ENCODE measurements at places on chromosomes 1 and 21.

DNA sequence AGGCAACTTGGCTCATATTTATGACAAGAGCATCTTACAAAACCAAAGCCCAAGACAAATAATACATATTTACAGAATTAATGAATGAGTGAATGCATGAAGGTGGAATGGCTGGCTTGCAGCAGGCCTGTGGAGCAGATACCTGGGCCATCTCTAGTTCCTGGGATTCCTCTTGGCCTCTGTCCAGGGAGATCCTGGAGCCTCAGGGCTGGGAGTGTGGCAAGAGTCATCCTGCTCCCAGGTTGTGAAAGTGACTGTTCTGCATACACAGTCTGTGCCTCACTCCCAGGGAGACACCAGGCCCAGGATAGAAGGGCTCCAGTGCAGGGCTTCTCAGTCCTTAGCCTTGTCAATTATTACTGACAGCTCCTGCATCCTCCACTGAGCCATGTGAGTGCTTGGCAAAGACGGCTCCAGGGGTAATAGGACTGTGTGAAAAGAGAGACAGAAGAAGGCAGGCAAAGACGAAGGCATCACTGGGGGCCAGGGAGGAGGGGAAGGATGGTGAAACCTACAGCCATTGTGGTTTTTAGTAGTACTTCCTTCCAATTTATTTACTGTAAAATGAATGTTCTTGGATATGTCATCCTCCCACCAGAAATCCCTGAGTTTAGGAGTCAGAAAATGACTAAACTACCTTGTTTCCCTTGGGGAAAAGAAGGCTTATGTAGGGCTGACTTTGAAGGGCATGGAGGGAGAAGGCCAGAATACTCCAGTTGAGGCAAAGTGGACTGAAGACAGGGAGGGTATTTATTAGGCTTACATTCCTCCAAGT is 14.3 kb upstream of the KPRP start:
- DNase-seq: no peak

- peak; percentile 94 for DNase-seq
Measured at GRCh38 chr1:202615501-202616354, 94.5 kb downstream of the SYT2 start.

DNA sequence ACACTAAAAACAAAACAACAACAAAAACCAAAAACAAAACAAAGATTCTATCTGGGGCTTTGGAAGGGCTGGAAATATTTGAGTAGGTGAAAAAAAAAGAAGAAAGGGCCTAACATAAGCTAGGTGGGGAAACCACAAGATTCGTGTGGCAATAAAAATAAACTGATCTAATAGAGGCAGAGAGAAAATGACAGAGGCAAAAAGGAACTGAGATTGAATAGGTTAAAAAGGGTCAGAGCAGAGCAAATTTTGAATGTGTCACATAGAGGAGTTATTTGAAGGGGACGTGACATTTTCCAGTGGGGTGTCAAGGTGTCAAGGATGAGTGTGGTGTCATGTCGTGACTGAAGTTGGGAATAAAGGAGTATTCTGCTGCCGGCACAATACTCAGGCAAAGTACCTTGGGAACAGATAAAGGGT is 65.2 kb upstream of the RALGPS2 start:
- no peak for DNase-seq

DNA sequence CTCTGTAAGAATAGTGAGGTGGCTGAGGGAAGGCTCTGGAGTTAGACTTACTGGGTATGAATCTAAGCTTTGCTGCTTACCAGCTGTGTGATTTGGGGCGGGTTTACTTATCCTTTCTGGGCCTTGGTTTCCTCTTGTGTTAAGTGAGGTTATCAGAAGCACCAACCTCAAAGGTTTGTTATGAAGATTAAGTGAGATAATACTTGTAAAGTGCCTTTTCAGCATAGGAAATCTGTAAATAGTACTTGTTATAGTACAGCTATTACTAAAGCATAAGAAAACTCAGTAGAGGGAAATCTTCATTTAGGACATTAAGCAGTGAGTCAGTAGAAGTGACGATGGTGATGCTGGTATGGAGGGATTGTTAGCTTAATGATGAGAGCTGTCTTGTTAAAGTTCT is 12.1 kb downstream of the HHAT start:
- DNase-seq: no peak

DNA sequence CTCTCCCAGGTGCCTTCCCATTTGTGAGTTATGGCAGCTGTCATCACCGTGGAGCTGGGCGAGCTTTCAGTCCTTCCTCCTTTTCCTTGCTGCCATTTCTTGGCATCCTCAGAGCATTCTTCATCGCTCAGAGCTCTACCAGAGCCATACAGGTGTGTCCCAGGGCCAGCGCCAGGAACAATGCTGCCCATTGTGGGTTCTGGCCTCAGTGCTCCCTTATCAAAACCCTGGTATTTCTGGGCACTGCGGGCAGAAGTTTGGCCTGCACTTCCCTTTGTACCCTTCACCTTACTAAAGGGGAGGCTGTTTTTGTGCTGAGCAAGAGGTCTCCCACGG is 28.5 kb downstream of the RASSF5 start:
- no peak for DNase-seq

DNA sequence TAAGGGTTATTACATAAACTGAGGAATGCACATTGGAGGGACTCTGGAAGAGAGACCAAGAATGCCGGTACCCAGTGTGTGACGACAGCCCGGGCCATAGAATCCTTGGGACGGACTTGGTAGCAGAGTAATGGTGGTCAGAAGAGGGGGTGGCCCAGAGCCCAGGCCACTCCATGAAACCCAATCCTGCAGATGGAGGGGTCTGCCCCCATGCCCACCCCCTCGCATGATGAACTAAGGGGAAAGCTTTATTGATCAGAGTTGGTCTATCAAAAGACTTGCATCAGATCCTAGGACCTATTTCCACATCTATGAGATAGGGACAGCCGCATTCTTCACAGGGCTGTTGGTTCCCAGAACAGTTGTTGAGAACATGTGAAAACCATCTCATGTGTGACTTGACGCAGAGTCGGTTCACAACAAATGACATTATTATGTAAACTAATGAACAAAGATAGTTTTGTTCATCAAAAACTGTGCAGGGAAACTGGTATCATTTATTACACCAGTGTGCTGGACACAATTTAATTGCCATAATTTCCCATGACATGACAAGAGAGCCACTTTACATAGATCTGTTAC is 21.5 kb upstream of the SDC3 start:
- DNase-seq: no peak

- DNase-seq: no peak
Measured at GRCh38 chr1:47817861-47818260, 179.3 kb downstream of the TRABD2B start.

DNA sequence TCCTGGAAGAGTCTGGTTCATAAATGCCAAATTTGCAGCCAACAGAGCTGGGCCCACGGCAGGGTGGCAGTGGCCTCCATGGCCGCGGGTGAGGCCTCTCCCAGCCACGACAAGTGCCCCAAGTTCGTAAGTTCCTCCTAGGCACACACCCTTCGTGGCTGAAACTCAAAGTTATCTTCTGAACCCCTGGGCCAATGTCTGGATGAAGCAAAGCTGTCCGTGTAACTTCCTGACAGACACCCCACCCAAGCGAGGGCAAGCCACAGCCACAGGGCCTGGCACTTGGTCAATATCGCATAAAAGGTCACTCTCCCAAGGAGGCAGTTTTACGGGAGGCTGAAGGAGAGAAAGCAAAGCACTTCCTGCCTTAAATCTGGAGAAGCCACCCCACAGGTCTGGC is 27.8 kb upstream of the GPR153 start:
- no peak for DNase-seq

DNA sequence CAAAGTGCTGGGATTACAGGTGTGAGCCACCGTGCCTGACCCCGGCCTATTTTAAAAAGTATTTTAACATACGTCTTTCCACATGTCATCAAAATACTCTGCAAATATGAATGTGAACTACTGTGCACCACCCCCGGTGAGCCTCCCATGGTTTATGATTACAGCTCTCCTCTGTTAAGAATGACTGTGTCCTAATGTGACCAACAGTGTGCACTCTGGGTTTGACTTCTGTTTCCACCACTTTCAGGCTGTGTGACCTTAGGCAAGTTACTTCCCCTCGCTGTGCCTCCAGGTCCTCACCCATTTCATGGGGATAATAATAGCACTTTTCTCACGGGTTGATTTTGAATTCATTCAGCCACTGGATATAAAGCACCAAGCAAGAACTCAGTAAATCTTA is 14.7 kb downstream of the AMPD2 start:
- DNase-seq: no peak
